T-helper 22 cell (primary cell): ENCODE measurements at places on chromosomes 7 and 10.

DNA sequence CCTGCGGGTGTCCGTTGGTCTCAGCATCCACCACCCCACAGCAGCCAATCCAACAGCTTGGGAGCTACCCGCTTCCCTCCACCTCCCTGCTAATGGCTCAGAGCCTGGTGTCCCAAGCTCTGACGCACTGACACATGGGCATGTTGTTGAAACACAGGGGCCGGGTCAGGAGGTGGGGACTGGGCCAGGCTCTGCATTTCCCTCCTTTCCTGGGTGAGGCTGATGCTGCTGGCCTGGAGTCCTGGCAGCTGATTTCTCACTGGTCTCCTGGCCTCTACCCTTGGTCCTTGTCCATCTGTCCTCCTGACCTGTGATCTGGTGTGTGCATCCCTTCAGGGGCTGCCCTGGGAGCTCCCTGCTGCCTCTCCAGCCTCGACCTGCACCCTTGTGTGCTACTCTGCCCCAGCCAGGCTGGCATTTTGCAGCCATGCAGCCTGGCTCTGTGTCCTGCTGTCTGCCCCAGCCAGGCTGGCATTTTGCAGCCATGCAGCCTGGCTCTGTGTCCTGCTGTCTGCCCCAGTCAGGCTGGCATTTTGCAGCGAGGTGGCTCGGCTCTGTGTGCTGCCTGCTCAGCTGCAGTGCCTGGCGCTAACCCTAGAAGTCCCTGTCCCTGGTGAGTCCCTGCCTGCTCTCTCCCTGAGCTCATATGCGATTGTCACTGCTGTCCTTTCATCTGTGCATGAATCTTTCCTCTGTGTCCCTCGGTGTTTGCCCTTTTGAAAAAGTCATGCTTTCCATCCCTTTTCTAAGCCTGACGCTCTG, 14.0 kb downstream of the AMZ1 start:
- DNase-seq, result no peak

DNA sequence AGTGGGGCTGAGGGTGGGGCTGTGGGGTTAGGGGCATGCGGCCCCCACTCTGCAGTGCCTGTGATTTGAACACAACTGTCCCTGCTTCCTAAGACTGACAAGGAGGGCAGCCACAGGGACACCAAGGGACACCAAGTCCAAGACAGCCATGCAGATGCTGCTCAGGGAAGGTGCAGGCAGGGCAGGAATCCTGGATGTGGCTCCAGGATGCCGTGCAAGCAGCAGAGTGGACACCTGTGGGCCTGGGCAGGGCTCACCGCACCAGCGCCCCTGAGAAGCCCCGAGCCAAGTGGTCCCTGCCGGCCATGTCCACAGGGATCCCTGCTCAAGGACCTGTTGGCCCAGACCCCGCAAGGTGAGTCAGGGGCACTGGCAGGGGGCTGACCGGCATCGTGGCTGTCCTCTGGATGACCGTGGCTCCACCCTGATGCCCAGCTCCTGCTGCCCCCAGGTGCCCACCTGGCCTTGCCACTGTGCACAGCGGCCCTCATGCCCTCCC, 58.5 kb downstream of the STK32C start:
- no peak for DNase-seq

DNA sequence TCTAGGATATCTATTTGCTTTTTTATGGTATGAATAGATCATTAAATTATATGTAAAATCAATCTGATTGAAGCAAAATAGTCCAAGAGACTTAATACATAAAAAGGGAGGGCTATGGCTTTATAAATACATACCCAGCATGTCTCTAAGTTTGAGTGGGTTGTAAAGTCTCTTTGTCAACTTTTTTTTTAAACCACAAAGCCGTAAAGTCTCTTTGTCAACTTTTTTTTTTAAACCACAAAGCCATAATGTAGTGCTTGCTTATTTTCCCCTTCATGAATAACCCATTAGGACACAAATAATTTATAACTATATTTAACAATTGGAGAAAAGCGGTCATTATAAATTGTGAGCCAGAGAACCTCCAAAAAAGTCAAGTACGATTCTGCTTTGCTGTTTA, 5.7 kb downstream of the HECTD2 start:
- no peak for DNase-seq

DNA sequence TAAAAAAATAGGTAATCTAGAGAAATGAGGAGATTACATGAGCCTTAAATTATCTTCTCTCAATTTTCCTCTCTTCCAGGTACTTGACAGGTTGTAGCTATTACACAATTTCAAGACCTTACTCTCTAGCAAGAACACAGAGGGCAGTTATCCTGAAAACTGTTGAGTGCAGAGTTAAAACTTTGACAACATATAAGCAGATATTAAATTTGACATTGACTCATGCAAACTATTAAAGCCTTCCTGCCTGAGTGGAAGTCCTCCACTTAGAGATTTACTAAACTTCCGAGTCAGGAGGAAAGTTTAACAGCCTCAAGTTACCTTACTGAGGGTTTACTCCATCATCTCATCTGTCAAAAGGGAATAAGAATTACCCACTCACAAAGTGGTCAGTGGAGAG, 73.5 kb upstream of the ARID5B start:
- DNase-seq, result no peak

GRCh38 chr10:60878224-60878623, 65.8 kb downstream of the RHOBTB1 start:
- DNase-seq, result no peak
